ENCODE measurements at places on chromosomes 12 and 14.

DNA sequence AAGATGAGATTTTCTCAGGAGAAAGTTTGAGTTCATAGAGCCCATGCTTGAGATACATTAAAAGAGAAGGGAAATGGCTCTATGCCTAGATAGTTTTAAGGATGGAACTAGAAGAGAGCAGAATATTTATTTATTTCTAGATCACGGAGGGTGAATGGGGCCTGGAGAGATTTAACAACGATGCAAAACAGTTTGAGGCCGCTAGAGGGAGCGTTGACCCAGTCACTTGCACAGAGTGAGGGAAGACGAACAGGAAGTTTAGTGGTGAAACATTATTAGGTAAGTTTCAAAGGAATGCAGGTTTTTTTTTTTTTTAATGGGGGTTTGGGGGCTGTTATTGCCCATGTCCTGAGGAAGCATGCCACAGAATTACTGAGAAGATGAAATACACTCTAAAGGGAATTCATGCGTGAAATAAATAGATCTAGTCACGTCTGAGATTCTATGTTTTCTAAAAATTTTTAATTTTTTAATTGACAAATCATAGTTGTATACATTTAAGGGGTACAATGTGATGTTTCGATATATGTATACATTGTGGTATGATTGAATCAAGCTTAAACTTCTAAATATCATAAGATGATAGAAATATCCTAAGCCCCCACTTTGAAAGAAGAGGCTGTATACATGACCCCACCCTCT, 14.8 kb upstream of the PPP1R1A start:
- DNase-seq: peak; percentile 39

- no peak for DNase-seq
These were observed 701.1 kb downstream of the NOVA1 start for GRCh38 chr14:25896777-25897176.

GRCh38 chr12:76792828-76793227, 28.9 kb downstream of the ZDHHC17 start:
- DNase-seq: no peak

GRCh38 chr12:53738406-53739213, 11.4 kb upstream of the CALCOCO1 start:
- no peak for DNase-seq

DNA sequence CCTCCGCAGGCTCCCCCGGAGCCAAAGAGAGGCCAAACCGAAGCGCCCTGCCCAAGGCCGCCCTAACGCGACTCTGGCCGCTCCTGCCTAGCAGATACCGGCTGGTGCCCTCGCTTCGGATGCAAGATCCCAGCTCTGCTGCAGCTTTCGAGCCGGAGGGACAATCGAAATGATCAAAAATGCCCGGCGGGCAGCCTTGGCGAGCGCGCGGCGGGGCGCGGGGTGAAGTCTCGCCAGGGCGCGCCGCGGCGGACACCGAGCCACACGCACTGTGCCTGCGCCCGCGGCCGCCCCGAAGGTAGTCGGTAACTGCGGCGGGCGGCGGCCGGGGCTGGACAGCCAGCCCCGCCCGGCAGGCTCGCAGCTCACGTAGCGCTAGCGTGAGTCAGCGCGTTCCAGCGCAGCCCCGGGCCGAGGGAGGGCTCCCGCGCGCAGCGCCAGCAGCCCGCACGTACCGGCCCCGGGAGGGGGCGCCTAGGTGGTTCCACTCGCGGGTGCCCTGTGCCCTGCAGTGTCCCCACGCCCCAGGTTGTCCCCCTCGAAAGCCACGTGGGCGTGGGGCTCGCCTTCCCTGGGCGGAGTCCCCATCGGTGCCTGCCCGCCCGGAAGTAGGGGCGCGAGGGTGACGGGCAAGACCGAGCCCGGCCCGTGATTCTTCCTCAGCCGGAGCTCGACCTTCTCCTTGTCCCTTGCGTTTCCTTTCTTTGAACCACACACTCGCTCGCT, 109.2 kb upstream of the EGLN3 start:
- DNase-seq: no peak

GRCh38 chr12:15977999-15978951, 67.1 kb downstream of the DERA start:
- DNase-seq: no peak

- DNase-seq: no peak
These were observed 6.8 kb downstream of the GIT2 start for GRCh38 chr12:109989380-109989779.

GRCh38 chr14:75084513-75084912, 15.1 kb downstream of the ZC2HC1C start:
- no peak for DNase-seq

GRCh38 chr12:32737715-32738114, 18.0 kb downstream of the YARS2 start:
- DNase-seq: no peak

GRCh38 chr14:31286456-31287293, 79.1 kb upstream of the HECTD1 start:
- no peak for DNase-seq
